ENCODE measurements at places on chromosomes 5 and 9.

- DNase-seq = no peak
Measured at GRCh38 chr9:113623851-113624485, 160.4 kb downstream of the RGS3 start.

DNA sequence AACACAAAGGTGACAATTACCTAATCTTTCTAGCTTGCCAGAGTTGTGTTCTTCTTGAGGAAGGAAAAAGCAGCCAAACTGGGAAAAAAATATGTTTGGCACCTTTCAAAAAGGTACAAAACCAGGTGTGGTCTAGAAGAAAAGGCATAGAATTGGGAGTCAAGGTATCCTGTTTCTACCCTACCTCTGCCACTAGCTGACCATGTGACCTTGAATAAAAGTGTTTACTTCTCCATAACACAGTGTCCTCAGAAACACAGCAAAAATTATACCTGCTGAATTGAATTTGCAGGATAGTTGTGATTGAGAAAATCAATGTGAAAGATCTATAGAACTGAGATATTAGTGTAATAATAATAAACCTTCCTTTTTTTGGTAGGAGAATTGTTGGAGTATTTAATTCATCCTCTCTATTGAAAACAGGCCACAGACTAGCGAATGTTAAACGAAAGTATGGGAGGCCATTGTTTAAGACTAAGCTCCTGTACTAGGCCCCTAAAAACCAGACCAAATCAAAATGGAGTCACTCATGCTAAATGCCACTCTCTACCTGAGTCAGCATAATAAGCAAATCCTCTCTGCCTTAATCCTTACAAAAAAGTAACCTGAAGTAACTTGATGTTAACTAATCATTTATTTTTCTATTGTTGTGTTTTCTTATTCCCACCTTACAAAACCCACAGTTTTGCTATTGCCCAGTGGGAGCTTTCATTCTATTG is 12.6 kb downstream of the CYFIP2 start:
- no peak for DNase-seq

- no peak for DNase-seq
Measured at GRCh38 chr5:94312298-94312697, 306.1 kb downstream of the KIAA0825 start.

- DNase-seq = no peak
Measured at GRCh38 chr5:123756318-123756665, 244.3 kb downstream of the CSNK1G3 start.

GRCh38 chr5:168282120-168282519 is 9.3 kb upstream of the WWC1 start:
- DNase-seq = no peak

GRCh38 chr9:79432485-79432884 is 139.3 kb upstream of the TLE4 start:
- no peak for DNase-seq

DNA sequence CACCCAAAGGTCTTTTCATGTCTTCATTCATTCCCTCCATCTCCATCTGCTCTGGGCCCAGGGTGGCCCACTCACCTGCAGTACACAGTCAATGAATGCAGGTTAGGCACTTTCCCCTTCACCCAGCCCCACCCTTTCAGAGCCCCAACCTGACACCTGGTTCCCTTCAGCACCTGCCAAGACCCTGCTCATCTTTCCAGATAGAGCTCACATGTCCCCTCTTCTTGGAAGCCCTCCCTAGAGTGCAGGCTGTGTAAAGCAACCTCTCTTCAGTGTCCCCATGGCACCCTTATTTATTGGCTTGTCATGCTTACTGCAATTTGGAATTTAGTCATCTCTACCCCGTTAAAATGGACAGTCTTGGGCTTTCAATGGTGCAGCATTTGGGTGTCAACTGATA is 13.0 kb upstream of the CPEB4 start:
- no peak for DNase-seq

DNA sequence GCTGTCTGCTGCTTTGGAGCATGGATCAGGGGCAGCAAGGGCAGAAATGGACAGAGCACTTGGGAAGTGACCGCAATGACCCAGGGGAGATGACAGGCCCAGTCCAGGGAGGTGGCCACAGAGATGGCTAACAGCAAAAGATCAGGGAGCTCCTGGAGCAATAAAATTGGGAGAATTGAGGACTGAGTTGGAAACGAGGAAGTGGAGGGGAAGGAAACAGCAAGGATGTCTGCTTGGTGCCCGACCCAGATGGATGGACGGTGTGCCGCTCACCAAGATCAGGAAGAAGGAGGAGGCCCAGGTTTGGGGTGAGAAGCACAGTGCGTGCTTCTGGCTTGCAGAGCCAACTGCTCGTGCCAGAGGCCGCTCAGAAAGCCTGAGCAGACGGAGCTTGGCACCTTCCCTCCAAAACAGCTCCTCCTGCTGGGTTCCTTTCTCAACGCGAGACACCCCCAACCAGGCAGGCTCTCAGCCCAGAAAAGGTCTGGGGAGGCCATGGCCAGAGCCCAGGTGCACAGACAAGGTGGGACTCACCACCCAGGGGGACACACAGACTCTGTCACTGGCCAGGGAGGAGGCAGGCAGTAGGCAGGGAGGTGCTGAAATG is 1.7 kb upstream of the SLC34A1 start:
- DNase-seq = no peak

DNA sequence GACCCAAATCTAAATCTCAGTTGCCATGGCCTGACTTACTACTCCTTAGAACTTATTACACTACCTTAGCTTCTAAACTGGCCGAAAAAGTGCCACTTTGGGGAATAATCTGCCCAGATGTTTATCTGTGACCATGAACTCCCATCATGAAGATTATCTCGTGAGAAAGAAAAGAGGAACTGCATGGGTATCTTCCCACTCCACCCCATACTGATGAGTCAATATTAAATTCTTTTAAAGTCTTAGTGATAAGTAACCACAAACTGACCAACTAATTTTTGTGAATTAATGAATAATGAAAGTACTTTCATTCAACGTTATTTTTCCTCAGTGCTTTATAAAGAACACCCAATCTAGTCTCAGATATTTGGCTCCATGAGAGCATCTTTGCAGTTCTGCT is 493.5 kb downstream of the EBF1 start:
- DNase-seq = no peak

- peak; percentile 16 for DNase-seq
Measured at GRCh38 chr9:87464110-87464991, 33.3 kb upstream of the DAPK1 start.

- no peak for DNase-seq
Measured at GRCh38 chr5:122942164-122942914, 94.2 kb downstream of the PPIC start.

DNA sequence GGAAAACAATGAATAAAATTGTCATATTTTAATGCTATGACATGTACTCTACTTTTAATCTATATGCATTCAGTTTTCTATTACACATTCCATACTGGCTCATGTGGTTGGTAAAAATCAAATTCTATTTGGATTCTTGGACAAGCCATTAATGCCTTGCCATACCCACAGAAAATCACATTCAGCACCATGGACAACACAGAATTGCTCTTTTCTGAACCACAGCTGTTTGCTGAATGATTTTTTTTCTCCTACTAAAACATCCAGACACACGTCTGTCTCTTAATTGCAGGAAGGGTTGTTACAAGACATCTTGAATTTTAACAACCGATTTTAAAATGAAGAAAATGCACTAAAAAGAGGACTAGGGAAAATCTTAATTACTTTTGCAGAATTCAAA is 675.6 kb downstream of the BRINP1 start:
- DNase-seq = no peak

DNA sequence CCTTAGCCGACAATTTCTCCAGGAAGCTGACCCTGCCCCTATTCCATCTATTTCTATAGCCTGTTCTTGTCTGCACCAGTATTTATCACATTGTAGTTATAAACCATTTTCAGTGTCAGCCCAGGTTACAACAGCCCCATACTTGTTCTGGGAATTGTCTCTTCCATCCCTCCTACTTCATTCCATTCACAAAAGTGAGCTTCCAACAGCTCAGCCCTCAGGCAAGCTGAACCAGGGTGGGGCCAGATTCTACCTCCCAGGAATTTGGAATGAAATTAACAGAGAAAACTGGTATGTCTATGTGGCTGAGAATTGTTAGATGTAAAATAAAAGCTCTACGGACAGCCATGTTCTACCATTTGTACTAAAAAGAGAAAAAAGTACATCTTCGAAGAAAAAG is 36.1 kb downstream of the STRBP start:
- DNase-seq = no peak

DNA sequence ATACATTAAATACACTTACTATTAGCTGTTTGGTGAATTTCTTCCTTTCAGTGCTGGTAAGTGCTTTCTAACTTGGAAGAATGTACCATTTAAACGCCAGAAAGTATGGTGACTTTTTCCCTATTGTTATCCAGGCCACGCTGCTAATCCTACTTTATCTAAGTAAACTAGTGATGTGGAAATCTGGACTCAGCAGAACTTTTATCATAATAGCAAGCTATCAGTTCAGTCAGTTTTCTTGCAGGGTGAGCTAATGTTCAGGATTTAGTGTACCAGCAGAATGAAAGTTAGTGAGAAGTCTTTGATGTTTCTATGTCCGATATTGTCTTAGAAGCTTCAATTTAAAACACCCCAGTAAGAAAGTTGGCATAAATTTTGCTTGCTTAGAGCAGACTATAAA is 72.2 kb downstream of the HSD17B4 start:
- no peak for DNase-seq

DNA sequence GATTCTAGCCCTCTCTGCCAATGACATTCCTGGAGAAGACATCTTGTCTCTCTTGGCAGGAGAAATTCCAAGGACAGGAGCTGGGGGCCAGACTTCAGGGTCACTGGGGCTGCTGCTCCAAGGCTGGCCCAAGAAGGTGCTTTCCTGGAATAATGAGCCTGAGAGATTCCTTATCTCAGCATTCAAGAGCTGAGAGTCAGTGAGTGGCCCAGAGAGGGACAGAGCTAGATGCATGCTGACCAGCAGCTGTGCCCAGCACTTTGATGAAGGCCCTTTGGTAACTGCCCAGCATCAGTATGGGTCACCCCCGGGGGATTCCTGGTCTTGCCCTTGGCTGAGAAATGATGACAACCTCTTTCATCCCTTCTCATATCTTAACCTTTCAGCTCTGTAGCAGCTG is 47.7 kb upstream of the CTNNA1 start:
- DNase-seq = no peak

GRCh38 chr9:95756986-95757385 is 118.5 kb upstream of the ERCC6L2 start:
- no peak for DNase-seq

- no peak for DNase-seq
Measured at GRCh38 chr5:119578937-119579336, 50.4 kb upstream of the FAM170A start.

GRCh38 chr5:178982941-178983340 is 12.2 kb downstream of the GRM6 start:
- DNase-seq = no peak

- no peak for DNase-seq
Measured at GRCh38 chr5:179186801-179187200, 126.6 kb downstream of the ZNF354C start.

DNA sequence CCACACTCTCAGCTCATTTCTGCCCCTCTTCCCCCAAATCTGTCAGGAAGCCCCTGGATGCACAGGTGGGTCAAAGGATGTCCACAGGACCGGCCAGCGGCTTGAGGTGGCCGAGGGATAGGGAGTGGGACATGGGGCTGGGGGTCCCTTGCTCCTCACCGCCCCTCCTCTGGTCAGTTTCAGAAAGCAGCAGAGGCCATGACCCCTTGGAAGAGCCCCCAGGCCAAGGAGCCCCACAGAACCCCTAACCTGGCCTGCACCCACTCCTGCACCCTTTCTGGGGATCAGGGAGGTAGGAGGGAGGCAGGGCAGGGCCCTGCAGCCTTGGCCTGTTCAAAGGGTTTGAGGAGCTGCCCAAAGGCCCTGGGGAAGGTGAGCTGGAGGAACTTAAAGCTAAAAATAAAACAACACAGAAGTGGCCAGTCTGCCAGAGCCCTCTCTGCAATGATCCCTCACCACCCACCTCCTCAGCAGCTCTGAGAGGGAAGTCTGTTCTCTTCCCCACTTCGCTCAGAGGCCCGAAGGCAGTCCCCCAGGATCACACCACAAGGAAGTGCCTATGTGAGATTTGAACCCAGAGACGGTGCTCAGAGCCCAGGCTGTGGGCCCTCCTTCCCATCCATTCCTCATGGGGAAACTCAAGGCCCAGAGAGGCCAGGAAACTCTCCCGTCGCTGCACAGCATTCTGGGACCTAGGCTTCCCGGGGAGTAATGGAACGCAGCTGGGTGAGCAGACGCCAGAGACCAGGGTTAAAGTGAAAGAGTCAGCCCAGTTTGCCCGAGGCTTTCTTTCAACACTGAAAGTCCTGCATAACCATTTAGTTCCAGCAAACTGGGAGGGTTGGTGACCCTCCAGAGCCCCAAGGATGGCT is 910 bp downstream of the ENG start:
- DNase-seq = no peak

- no peak for DNase-seq
Measured at GRCh38 chr9:99336531-99336930, 114.4 kb downstream of the SEC61B start.

GRCh38 chr9:131630205-131630831 is 85.0 kb downstream of the PRRT1B start:
- DNase-seq = no peak

DNA sequence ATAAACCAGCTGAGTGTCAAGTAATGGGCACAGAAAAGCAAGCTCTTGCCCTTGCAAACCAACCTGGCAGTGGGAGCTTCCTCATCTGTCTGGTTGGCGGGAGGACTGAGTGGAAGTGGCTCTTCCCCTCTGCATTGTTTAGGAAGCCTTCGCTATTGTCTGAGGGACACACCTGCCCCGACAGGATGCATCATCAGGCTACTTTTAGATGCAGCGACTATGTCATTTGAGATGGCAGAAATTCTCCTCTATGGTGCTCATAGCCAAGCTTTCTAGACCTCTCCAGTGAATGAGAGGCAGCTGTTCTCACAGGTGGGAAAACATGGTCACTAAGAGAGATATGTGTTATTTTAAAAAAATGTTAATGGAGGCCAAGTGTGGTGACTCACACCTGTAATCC is 104.0 kb downstream of the DOCK8 start:
- no peak for DNase-seq

GRCh38 chr9:70228611-70229010 is 30.2 kb upstream of the SMC5 start:
- no peak for DNase-seq

GRCh38 chr9:126617823-126618165 is 4.1 kb downstream of the LMX1B start:
- DNase-seq = no peak
